Natural killer cell (primary cell): ENCODE measurements at places on chromosomes 2 and 18.

GRCh38 chr18:59272891-59273758 is at the start of gene RAX:
RAX (minus strand) TSS chr18:59273454; CDS start chr18:59273206, 248 bp downstream.
- no peak for DNase-seq

DNA sequence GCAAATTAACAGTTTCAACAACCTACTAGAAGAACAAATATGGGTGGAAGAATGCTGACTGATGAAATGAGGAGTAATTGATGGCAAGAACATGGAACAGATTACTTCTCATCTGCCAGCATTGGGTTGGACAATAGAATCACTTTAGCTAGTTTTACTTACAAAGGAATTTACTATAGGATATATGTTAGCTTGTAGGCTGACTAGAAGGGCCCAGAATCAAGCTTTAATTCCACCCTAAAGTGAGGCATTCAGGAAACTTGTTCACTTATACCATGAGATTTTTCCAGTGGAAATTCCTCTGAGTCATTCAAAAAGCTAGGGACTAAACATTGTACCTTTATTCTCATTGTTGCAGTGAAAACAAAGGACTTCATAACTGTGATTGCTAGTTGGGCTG is 5.0 kb upstream of the ZSWIM2 start:
- DNase-seq: no peak

DNA sequence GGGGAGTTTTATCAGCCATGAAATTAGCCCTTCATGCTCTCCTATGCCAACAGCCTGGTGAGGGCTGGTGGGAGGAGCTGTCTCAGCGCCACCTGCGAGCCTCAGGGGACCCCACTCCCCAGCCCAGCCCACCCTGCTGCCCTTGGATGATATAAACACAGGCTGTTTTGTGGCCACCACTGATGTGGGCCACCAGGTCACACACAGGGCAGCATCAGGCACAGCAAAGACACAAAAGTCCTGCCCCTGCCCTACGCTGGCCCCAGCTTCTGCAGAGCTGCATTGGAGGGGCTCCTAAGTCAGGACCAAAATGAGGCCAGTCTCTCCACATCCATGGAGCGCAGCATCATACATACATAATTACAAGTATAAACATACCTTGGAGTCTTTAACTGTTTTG is 110.6 kb upstream of the TEX51 start:
- no peak for DNase-seq

DNA sequence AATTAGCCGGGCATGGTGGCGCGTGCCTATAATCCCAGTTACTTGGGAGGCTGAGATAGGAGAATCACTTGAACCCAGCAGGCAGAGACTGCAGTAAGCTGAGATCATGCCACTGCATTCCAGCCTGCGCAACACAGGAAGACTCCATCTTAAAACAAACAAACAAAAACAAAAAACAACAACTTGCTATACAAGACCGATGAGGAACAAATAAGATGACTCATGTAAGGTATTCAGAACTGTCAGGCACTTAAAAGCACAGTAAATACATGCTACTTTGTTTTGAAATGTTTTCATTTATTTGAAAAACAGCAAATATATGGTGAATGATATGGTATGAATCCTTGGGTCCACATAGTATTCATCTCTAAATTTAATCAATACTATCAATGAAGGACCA is 66.7 kb downstream of the TRIP12 start:
- no peak for DNase-seq

- DNase-seq: peak; percentile 98
Observed at GRCh38 chr2:239267288-239267951, 133.4 kb downstream of the HDAC4 start.
